ENCODE measurements at places on chromosomes 12 and 14.

- no peak for DNase-seq
These were observed 289.7 kb downstream of the RAD51B start for GRCh38 chr14:68109132-68109900.

DNA sequence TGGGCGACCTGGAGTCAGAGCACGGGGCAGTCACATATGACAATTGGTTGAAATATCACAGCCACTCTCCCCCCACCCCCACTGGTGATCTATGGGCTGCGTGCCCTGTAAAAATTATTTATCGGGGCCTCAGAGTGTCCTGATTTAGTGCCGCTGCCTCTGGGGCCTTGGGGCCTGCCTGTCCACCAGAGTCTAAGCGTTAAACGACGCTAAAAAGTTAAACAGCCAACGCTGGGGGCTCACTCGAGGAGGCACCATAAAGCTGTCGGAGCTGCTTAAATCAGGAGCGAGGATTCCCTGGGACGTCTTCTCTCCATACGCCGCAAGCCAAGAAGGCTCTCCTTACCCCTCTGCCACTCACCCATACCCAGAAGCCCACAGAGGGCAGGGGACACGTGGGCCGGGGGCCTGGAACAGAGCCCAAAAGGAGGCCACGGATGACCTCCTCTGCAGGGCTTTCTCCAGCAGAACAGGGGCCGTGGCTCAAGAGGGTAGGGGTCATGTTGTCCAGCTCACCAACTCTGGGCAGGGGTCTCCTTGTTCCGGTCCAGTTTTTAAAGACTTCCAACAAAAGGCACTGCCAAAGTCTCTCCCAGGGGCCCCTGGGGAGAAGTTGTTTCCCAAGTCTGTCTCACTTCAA is 42.2 kb downstream of the SMUG1 start:
- no peak for DNase-seq

GRCh38 chr12:108257610-108258106 is 81.5 kb downstream of the CMKLR1 start:
- DNase-seq: no peak

DNA sequence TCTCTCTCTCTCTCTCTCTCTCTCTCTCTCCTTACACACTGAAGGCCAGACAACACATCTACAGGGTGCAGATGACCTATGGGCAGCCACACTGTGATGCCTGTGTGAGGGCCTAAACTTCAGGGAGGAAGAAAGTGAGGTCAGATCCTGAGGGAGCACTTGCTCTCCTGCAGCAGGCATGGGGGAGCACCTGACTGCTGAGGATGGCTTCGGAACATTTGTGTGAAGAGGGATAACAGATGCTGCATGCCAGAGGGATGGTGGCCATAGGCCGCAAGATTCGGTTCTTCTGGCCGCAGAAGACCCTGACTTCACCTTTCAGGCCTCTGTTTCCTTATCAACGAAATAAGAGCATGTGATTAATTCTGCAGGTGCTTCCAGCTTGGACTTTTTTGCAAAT is 11.7 kb upstream of the SERPINA11 start:
- DNase-seq: no peak

DNA sequence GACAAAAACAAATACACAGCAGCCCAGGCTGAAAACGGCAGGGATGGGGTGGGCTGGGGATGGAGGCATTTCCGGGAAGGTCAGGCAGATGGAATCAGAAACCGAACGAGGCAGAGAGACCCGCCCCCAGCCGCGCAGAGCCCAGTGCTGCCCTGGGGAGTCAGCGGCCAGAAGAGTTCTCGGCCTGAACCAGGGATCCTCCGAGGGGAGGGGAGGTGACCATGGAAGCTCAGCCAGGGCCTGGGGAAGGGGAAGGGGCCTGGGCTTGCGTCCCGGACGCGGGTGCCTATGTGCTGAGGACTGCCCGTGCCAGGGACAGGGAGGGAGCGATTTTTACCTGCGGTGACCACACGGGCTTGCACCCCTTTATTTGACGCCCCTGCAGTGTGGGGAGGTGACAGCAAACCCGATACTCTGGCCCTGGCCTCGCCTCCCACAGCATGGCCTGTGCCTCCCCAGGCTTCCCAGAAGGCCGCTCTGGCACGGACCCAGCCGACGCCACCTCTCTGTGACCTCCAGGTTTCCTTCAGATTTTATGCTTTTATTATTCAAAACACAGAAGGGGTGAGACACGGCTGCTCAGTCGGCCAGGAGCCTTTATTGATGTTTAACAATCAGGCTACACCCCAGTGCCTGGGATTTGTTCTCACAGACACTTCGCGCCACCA is 7.7 kb downstream of the LRCOL1 start:
- DNase-seq: peak; percentile 54
